CD4-positive, alpha-beta T cell treated with Interleukin-1 beta for 1 hour (primary cell): ENCODE measurements at places on chromosomes 13 and 19.

- no peak for DNase-seq
Measured at GRCh38 chr19:58549664-58550361, 5.1 kb downstream of the CHMP2A start.

DNA sequence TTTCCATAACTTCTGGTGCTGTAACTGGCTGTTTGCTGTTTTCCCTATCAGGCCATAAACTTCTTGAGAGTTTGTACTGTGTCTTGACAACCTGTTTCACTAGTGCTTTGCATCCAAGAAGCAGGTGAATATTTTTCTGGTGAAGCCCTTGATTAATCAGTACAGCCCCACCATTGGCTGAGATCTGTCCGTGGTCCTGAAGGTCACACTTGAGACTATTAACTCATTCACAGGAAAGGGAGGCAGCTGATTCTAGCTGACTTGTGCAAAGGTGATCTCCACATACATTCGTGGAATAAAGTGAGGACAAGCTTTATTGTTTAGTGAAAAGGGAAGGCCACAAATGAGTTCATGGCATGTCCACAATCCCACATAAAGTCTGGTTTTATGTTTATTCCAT, 61.4 kb upstream of the ZNF835 start:
- no peak for DNase-seq

- DNase-seq, result no peak
Measured at GRCh38 chr13:68064001-68064770, 834.0 kb upstream of the PCDH9 start.

GRCh38 chr13:74134777-74135325, 647 bp upstream of the KLF12 start:
- peak; percentile 70 for DNase-seq

- DNase-seq, result no peak
Measured at GRCh38 chr13:25217023-25217885, 45.2 kb upstream of the AMER2 start.

DNA sequence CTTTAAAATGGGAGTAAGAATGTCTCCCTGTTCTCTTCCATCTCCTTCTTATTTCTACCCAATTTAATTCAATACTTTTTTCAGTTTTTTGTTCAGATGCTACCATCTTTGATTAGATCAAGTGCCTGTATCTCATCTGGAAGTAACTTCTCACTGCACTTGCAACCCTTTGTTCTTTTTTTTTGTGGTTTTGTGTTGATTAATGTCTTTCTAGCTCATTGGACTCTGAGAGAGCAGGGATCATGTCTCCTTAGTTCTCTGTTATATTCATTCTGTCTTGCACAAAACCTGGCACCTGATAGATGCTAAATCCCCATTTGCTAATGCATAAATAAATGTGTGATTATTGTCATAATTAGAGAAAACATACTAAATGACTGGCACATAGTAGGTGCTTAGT, 834 bp upstream of the ITGBL1 start:
- DNase-seq, result no peak

- no peak for DNase-seq
Measured at GRCh38 chr13:22427066-22427465, 753.7 kb upstream of the SGCG start.

DNA sequence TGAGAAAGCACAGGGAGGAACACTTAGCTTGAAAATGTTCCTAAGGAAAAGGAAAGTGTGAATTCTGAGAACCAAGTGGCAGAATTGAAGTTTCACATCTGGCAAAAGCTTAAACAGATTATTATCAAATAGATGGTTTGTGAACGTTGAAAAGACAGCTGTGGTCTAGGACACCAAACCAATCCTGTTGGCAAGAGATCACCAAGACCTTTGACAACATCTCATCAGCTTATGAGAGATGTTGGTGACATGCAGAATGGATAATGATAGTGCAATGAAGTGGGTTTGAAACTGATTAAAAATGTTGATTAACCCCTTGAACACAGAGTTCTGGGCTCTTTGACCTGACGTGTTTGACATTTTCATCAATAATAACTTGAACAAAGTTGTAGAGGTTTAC, 74.6 kb upstream of the GPR183 start:
- DNase-seq, result no peak

- DNase-seq, result no peak
Measured at GRCh38 chr19:1814391-1814790, 2.3 kb upstream of the ATP8B3 start.

- DNase-seq, result no peak
Measured at GRCh38 chr19:4742723-4743646, 19.3 kb upstream of the DPP9 start.

GRCh38 chr19:39696387-39696786, 7.9 kb upstream of the LGALS14 start:
- DNase-seq, result no peak

GRCh38 chr19:47419030-47419783, at the start of gene MEIS3:
Gene MEIS3 (minus strand): TSS chr19:47419527. CDS start chr19:47419081, 446 bp downstream.
- no peak for DNase-seq

- DNase-seq, result no peak
Measured at GRCh38 chr19:18500376-18500775, 21.5 kb downstream of the ELL start.

GRCh38 chr13:113499936-113500335, 9.4 kb upstream of the DCUN1D2 start:
- no peak for DNase-seq

DNA sequence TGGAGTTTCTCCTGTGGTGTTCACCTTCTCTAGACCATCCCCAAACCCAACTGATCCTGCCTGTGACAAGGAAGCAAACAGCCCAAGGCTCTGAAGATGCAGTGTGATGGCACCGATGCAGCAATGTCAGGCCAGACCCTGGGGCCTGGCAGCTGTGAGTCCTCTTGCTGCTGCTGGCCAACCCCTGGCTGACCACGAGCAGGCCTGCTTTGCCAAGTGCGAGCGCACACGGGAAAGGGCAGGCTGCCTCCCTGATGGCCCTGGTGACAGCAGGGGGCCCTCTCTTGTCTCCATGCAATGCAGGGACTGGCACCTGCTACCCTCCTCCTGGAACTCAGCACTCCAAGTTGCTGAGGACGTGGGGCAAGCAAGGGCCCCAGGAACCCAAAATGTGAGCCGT, 5.4 kb upstream of the VSTM2B start:
- DNase-seq, result no peak

DNA sequence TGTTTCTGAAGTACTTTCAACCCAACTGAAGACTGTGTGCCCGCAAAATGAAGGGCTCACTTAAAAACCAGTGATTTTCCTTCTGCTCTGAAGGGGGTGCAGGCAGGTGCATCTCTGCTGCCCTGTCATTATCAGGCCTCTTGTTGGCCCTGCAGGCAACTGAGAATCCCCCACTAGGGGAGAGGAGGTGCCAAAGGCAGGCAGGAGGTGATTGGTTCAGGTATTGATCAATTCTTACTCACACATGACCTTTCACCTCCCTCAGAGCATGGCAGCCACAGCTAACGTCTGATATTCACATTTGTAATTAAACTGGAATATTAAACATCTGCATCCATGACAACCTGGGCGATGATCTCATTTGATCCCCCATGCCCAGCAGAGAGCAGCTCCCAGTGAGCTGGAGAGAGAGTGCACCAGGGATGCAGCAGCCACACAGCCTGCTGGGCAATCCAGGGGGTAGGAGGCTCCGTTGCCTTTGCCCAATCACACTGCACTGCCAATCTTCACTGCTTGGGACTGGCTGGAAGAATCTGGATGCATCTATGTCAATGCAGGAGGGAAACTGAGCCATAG, 267.9 kb upstream of the TSHZ3 start:
- no peak for DNase-seq

- DNase-seq, result no peak
Measured at GRCh38 chr13:99797691-99798090, 173.9 kb downstream of the ZIC5 start.

DNA sequence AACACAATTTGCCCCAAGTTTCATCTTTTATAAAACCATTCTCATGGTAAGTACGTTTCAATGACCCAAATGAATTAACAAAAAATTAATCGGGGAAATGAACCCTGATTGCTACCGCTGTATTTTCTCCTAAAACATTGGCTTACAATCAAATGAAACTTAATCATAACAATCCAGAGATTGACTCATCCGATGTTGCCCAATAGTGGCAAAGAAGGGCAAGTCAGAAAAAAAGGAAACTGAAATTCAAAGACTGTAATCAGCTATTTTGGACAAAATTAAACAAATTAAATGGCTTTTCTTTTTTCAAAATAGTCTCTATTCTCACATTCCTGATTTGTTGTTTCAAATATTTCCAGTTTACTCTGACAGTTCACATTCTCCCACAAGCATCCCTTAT, 3.9 kb upstream of the ACOD1 start:
- DNase-seq, result no peak

DNA sequence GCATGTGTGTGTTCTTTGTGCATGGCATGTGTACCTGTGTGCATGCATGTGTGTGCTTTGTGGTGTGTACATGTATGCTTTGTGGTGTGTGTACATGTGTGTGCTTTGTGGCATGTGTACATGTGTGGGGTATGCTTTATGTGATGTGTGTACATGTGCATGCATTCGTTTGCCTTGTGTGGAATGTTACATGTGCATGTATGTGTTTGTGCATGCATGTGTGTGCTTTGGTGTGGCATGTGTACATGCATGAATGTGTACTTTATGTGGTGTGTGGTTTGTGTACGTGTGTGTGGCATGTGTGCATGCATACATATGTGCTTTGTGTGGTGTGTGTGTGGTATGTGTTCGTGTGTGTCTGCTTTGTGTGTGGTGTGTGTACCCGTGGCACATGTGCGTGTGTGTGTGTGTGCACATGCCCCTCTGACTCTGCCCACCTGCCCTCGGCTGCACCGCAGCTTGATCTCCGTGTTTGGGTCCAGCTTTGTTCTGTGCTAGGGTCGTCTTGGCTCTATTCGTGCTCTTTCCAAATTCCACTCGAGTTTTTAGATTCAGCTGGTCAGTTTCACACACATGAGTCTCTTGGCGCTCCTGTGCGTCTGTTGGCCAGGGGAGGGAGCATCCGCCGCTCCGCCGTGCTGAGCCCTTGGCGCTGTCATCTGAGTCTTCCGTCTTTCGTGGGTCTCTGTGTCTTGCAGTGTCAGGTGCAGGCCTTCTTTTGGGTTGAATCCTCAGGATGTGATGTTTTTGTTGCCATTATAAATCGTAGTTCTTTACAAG, 46.5 kb upstream of the TFDP1 start:
- no peak for DNase-seq

- no peak for DNase-seq
Measured at GRCh38 chr13:109673477-109673876, 112.9 kb downstream of the IRS2 start.

DNA sequence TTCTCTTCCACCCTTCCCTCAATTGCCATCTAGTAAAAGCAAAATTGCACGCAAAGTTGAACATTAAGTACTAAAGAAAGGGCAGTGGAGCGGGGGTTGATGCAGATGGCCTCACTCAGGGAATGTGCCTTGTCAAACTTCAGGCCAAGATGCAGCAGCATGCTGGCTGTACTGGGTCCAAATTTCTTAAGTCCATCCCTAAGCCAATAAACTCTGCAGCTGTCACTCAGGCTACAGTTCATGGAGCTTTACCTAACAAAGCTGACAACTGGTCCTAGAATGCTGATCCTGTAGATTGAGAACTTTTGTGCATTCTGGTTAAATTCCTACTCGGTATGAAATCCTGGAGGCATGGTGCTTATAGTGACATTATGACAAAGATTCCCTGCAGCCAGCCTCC, 88.4 kb downstream of the FOXO1 start:
- no peak for DNase-seq

GRCh38 chr19:22526661-22527272, 104.6 kb upstream of the ZNF98 start:
- DNase-seq, result no peak

DNA sequence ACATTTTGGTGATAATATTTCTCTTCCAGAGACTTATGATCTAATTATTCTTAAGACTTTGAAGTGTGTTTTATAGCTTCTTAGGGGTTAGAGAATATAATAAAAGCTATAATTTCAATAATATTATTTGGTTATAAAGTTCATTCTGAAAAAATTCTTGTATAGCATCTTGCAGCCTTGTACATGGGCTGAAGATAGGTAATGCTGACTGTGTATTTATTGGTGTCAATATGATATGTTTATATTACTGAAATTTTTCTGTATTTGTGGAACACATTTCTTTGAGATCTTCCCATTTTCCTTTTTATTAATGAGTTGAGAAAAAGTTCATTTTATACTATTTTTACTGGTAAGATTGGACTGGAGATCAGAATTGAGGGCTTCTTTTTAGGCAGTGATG, 87.8 kb downstream of the TDRD3 start:
- no peak for DNase-seq

DNA sequence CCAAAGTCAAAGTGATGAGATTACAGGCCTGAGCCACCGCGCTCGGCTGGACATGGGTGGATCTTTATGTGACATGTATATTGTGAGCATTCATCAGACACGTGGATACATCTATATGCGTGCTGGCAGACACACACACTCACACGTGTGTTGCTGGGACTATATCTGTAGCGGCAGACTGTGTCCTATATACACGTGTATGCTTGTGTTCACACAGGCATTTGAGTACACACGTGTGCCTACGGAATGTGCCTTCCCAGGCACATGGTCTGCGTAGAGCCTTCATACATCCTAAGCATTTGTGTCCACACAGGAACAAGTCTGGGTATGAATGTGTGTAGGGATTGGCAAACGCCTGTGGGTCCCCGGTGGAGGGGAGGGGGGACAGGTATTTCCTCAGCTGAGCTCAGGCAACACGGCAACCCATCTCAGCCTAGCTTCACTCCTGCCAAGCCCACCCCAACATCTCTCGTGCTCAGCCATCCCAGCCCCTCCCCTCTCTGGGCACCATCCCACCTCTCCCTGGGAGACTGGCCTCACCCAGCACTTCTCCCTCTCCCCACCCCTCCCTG, 2.6 kb downstream of the UNC13A start:
- no peak for DNase-seq

DNA sequence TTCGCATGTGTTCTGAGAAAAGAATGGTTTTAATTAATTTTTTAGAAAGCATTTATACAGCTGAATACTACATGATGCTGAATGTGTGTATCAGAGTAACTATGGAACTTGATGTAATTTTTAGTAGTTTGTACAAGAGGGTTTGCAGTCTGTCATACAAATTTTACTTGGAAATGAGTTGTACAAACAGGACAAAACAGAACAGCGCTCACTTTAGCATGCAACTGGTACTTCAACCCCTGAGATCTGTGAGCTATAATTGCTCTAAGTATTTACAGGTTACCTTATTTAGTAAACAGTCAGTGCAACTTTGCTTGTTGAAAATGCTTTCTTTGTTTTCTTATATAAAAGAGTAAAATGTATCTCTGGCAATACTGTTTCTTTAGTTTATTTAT, 706 bp downstream of the TNFRSF19 start:
- no peak for DNase-seq

- no peak for DNase-seq
Measured at GRCh38 chr13:101942038-101942437, 459.8 kb downstream of the FGF14 start.
